ENCODE measurements at places on chromosomes 4 and X.

- DNase-seq, result no peak
Observed at GRCh38 chrX:16754019-16754418, 32.2 kb upstream of the TXLNG start.

DNA sequence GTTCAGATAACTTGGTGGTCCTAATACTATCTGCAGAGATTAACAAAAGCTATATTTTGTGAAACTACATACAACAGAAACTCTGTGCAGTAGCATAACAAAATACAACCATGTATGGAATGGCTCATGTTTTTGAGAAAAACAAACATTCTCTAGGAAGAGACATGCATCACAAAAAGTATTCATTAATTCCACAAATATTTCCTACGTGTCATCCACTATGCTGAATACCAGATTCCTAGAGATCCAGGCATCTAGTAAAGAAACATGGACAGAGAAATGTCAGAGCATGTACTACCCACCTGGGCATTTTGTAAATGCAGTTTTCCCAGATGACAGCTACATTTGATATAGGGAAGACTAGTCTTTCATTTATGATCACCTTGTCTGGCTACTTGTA lies 248.1 kb downstream of the OPHN1 start:
- no peak for DNase-seq

DNA sequence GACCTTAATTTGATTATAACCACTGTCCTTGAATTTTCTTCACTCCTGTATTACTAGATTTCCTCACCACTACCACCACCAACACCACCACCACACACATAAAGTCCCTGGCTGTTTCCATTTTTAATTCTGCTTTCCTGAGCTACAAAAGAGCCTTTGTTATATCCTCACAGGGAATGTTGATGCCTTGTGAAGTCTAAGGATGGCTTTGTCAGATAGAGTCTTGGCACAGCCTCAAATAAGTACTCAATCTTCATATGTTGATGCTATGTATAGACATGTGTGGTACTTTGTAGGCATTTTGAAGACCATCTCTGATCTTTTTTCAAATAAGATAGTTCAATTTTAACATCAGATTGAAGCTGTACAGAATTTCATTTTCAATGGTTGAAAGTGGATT lies 1016.7 kb upstream of the LCORL start:
- no peak for DNase-seq

DNA sequence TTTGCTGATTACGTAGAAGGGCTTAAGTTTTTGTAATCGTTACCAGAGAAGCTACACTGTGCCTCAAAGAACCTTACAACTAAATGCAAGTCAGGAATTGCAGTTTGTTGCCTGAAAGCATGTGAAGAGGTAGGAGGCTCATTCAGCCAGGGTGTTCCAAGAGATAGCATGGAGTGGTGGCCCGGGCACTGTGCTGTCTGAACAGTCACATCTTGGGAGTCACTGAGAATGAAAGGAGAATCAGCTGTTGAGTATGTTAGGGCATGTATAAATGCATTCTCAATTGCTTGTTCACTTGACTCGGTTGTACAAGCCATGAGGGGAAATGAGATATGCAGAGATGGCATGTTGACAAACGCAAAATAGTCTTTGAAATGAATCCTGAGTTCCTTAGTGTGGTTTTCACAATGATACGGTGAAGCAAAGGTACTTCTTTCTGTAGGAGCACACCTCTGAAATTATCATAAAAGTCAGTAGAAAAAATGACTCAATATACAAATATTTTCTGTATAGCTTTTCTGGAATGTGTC lies 161.0 kb downstream of the DCTD start:
- DNase-seq, result no peak

GRCh38 chrX:64437218-64437617 lies 42.0 kb upstream of the MTMR8 start:
- no peak for DNase-seq

DNA sequence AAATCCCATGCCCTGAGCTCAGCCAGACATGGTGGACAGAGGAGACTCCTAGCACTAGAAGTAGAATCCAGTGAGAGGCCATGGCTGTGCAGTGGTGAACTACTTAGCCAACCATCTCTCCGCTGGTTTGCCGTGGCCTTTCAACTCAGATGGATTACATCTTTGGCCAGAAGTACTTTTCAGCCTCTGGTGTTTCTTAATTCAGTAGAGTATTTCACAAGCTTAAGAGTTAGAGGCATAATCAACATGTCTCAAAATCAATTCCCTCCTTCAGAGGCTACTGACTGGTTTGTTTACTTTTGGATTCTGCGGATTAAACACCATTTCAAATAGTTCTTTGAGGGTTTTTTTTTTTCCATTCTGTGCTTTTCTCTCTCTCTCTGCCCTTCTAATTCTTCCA lies 91.1 kb upstream of the PGRMC2 start:
- DNase-seq, result no peak

DNA sequence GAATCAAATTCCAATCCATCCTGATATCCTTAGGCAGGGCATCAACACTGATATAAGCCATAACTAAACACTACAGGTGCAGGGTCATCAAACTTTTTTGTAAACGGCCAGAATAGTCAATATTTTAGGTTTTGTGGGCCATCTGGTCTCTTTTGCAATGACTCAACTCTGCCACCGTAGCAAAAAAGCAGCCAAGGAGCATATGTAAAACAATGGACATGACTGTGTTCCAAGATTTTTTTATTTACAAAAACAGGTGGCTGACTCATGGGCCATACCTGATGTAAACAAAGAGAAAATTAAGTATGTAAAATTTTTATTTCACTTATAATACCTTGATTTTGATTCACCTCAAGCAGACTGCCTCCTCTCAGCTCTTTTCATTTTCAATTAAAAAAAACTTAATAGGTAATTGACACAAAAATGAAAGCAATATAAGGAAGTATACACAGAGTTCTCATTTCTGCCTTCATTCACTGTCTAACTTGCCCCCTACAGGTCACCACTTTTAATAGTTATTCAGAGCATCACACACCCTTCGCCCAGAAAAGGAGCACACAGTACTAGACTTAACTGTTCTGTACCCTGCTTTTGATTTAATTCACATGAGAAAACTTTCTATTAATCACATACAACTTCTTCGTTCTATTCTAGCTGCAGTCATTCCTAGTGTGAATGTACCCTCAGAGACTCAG lies 35.3 kb upstream of the GPM6B start:
- no peak for DNase-seq

- DNase-seq, result no peak
Observed at GRCh38 chr4:3434881-3435685, 6.7 kb upstream of the HGFAC start.

- DNase-seq, result no peak
Observed at GRCh38 chr4:78354782-78355181, 196.8 kb upstream of the ANXA3 start.

GRCh38 chrX:129694805-129695204 lies 40.0 kb upstream of the APLN start:
- no peak for DNase-seq

All from lung (tissue), 17 donors.